Cortex of kidney (tissue), 1 donor: ENCODE measurements at places on chromosomes 5 and 9.

GRCh38 chr9:99040911-99041582 lies 63.9 kb upstream of the TGFBR1 start:
- DNase-seq: no peak

DNA sequence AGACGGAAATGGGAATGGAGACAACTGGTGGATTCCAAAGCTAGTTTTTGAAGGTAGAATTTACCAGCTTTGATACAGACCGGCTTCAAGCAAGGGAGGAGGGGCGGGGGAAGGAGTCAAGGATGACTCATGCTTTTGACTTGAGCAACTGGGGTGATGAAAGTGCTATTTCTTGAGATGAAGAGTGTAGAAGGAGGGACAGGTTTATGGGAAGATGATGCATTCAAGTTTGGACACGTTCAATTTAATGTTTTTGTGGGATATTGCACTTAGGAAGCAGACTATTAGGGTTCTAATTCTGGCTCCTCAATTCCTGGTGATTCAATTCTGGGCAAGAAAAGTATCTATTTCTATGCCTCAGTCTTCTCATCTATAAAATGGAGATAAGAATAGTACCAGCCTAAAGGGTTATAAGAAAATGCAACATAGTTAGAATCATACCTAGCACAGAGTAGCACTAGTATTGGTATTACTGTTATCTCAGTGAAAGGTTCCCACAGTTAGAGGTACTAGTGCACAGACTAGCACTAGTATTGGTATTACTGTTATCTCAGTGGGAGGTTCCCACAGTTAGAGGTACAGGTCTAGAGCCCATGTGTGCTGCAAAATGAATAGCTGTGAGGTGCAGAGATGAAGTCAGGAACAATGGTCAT lies 4.6 kb downstream of the NIPAL4 start:
- DNase-seq: no peak

- DNase-seq: no peak
Measured at GRCh38 chr5:143168171-143168741, 235.2 kb downstream of the NR3C1 start.

DNA sequence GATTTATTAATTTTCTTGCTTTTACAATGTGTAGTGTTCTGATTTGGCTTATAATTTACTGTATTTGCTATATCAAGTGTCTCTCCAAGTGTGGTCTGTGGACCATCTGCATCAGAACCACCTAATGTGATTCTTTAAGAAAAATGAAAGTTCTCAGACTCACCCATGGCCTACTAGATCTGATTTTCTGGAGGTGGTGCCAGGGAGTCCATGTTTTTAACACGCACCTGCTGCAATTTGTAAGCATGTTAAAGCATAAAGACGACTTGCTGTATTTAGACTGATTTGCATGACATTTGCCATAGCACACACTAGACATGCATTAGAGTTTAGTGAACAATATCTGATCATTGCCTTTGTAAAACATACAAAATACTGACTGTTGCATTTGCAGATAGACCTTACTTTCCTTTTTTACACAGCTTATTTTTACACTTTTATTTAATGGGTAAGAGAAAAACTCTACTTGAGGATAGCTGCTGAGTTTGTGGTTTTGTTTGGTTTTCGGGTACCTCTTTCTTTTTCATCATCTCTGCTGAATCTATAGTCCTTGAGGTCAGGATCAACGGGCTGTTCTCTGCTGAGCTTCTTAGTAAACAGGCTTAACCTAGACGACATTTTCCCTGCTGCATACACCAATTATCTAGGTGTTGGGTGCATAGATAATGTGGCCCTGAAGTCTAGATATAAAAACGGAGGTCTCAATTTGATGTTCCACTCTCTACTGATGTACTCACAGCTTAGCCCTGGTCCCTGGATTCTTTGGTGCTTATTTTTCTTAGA lies 138.0 kb upstream of the ZNF366 start:
- no peak for DNase-seq

DNA sequence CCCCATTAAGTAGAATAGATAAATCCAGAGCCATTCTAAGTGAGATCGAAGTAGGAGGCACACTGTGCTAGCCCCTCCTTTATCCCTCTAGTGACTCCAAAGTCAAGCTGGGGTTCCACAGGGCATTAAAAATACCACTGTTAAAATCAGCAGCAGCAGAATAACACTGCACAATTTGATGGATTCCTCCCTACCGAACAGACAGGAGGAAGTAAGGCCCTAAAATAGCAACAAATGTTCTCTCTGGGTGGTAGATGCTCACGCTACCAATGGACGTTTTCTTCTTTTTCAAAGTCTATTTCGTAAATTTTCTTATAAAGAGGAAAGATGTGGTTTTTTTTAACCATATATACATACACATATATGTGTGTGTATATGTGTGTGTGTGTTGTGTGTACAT lies 54.4 kb downstream of the FBXW11 start:
- DNase-seq: no peak

DNA sequence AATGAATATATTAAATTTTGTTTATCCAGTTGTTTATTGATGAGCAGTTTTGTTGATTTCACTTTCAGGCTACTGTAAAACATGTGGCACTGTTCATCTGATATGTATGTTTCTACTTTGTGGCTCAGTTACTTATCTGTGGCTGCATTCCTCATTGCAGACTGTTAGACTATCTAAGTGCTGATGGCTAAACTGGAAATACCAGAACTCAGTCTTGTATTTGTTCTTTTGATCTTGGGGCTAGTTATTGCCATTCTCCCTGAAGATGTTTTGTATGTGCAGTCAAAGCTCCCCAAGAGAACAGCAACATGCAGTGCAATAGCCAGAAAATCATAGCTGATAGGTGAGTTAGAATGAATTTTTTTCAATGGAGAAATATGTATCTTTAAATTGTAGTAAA lies 162.2 kb downstream of the GADD45G start:
- no peak for DNase-seq

GRCh38 chr5:126793097-126793496 lies 16.2 kb downstream of the LMNB1 start:
- no peak for DNase-seq

DNA sequence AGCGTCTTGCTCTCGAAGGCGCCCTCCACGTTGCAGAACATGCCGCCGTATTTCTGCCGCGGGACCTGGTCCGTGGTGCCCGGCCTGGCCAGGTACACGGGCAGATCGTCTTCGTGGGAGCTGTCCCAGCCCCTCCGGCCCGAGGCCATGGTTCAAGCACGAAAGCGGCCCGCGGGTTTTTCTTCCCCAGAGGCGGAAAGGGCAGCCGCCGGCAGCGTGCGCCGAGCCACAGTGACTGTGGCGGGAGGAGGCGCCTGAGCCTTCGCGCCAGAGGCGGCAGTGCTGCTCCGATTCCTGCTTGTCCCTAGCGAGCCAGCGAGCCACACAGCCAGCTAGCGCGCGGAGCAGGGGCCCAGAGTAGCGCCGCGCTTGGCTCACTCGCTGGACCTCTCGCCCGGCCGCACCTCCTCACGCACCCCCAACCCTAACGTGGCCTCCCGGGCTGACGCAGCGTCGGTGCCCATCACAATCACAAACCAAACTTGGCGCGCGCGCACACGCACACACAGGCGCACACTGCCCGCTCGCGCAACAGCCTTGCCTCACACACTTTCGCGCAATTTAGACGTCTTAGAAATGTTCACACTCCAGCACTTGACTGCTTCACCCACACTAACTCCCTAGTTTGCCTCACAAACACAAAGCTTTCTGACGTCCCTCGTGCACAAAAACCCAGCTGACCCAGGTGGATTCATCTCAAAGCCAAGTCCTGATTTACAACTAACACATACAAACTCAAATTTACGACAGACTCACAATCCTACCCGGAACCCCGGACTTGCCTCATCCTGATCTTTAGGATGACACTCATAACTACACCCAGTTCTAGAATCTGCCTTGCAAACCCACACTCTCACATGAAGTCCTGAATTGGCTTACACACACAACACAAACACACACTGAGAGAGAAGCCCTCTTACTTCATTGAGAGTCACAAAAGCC lies at the start of gene DPYSL3:
TSS of gene DPYSL3 (minus strand) at position 359 of the 942 bp plus-strand sequence. CDS start at position 149, 210 bp downstream.
- no peak for DNase-seq

DNA sequence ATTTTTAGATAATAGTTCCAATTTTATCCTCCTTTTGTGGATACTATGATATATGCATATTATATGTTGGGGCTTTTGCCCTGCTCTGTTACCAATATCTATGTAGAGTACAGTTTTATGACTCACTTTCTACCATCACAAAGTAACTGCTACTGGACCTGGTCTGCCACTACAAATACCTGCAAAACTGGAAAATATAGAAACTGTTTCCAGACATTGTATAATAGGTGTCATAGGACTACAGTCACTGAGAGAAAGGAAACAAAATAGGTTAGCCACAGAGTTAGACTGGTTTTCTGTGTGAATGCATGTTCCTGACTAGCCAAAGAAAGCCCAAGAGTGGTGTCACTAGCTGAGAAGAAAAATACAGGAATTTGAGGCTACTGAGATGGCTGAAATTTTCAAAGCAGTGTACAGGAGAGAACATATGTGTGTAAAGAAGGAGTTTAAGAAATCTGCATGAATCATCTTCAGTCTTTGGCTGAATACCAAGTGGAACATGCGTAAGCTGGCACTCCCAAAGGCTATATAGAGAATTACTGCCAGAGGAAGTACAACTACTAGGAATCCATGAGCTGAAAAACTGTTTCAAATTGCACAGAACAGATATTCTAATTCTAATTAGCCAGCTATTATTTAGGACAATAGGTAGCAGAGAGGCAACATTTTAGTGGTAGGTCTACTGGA lies 29.0 kb upstream of the FAM174A start:
- no peak for DNase-seq

GRCh38 chr9:135567311-135567710 lies 5.8 kb downstream of the PAEP start:
- no peak for DNase-seq

DNA sequence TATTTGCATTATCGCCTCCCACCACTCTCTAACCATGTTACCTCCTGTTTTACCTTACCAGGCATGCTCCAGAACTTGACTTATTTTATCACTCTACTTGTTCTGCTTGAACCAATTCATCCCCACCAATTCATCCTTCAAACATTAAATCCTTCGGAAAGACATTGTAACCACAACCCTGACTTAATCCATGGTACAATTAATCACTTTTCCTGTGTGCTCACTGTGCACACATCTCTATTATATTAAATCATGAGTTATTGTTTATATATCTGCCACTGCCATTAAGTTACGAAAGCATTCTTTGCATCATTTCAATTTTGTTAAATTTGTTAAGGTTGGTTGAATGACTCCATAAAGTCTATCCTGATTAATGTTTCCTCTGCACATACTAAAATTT lies 7.4 kb upstream of the C5orf46 start:
- DNase-seq: no peak

DNA sequence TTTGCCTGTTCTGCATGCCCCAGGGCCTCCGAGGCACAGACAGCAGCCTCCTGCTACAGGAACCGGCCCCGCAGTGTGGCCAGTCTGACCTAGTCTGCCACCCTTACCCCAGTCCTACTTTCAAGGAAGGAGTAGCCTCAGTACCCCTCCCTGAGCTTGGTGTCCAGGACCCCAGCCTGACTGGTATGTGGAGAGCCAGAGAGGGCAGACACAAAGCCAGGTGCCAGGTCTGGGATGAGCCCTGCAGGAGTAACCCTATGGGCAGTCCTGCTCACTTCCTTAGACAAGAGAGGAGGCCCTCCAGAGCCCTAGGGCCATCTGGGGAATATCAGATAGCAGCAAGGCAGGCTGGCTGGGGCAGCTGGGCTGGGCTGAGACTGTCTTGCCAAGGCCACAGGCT lies 67.8 kb downstream of the NRG2 start:
- DNase-seq: no peak

- DNase-seq: no peak
Measured at GRCh38 chr5:107365320-107366109, 305.2 kb downstream of the EFNA5 start.

DNA sequence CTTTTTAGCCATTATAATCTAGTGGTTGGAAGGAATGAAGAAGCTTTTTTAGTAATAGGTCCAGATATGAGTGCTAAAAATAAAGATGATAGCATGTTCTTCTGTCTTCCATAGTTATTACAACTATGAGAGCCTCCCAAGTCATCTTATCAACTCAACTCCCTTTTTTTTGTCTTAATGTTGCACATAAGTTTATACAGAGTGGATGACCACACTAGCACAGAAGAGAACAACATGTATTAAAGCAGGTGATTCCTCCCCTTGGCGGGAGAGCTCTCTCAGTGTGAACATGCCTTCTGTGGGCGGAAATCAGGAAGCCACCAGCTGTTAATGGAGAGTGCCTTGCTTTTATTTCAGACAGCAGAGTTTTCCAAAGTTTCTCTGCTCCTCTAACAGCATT lies 40.1 kb upstream of the STX17 start:
- DNase-seq: no peak

DNA sequence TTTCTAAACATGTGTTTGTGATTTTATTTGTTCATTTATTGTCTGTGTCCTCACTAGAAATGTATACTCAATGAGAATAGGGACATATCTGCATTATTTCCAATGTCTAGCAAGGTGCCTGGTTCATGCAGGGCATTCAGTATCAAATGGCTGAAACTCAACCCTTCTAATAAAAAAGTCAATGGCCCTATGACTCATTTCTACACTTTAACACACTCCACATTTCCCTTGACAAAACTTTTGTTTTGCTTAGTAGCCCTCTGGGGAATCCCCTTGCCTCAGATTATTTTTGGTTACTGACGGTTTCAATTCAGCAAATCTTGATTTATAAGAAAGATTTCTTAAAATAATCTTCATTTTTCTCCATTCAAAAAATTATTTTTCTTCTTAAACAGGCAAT lies 206.0 kb upstream of the DMRTA1 start:
- DNase-seq: no peak

- no peak for DNase-seq
Measured at GRCh38 chr9:119697996-119698395, 328.8 kb upstream of the BRINP1 start.

DNA sequence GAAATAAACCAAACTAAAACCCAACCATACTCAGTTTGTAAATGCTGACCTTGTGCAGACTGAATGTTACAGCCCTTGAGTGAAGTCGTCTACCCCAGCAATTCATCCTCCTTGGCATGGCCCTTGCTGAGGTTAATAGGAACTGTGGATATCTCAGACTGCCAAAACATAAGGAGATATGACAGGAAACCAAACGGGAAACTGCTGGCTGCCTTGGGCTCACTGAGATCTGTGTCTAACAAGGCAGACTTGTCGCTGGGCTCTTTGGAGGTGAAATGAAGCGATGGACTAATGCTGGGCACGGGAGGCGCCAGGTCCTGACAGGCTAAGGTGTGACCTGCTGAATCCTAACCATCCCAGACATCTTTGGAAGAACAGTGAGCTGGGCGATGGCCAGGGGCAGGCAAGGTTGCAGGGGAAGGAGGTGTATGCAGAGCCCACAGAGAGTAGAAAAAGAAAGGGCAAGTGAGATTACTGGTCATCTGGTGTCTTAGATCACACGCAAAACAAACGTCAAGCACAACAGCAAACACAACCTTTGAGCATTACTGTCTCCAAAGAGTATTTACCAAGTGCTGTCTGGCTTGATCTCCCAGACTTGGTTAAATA lies 44.6 kb upstream of the ALDH1A1 start:
- no peak for DNase-seq

GRCh38 chr5:142181096-142181495 lies 72.5 kb downstream of the NDFIP1 start:
- DNase-seq: no peak

GRCh38 chr5:120082316-120083068 lies 381.6 kb upstream of the PRR16 start:
- no peak for DNase-seq

GRCh38 chr9:34328500-34328986 lies 525 bp downstream of the KIF24 start:
- no peak for DNase-seq
